ENCODE measurements at places on chromosomes 2 and 18.

DNA sequence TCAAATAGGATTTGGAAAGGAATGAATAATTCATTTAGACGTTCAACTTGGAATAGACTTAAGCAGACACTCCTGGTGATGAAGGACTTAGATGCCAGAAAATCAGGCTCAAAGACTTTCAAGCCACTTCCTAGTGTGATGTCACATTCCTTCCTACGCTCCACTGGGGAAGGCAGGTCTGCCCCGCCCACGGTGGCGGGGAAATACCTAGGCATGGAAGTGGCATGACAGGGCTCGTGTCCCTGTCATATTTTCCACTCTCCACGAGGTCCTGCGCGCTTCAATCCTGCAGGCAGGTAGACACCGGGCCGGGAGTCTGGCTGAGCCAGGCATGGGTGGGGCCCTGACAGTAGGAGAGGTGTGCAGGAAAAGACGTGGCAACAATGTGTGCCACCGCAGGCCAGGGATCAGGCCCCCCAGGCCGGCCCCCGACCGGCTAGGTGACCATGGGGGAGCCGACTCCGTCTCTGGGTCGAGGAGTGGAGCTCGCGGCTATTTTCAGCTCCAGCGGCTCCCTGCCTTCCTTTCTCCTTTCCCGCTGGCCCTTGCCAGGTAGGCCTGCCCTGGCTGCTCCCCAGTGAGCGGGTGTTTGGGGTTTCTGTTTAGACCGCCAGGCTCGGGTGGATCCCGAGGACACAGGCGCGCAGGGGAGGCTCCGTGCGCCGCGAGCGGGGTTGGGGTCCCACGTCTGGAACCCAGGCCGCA lies at the start of gene IL1RL2:
TSS of gene IL1RL2 (plus strand) at position 233 of the 705 bp plus-strand sequence. CDS start 845 bp downstream, outside the sequence.
- DNase-seq, result no peak

GRCh38 chr2:96341641-96342040 lies 6.1 kb downstream of the NCAPH start:
- no peak for DNase-seq

DNA sequence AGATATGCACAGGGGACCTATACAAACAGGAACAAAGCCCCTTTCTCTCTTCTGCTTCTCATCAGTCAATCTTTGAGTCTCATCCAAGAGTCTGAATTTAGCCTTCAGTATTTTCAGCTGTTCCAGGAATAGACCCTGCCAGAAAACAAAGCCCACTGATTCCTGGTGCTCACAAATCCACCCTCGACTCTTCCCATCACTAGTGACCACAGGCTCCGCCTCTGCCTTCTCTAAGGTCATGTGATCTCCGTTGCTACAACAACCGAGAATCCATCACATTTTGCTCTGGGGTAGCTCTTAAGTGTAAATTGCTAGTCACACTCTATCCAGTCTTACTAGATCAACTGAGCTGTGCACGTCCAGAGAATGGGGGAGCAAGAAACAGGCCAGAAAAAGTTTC lies 46.4 kb upstream of the SPTBN1 start:
- no peak for DNase-seq

DNA sequence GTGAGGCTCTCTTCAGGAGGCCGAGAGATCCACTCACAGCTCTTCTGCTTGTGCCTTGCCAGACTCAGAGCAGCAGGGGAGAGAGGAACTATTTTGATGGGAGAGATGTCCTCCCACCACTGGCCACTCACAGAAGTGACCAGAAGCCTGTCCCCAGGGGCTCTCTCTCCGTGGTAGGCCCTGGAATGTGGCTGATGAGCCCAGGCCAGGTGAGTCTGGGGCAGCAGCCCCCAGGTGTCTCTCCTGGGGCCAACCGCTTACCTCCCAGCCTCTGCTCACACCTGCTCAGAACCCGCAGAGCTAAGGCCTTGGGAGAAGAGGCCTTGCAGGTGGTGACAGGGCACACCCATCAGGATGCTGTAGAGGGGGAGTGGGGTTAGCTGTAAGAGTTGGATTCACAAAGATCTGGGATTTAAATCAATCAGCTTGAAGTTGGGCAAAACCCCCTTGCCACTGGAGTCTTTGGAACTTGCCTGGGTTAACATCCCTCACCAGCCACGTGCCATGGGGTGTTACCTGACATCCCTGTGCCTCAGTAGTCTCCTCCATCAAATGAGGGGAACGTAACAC lies 29.1 kb upstream of the ASB18 start:
- DNase-seq, result no peak

- DNase-seq, result no peak
These were observed 18.7 kb upstream of the IMPA2 start for GRCh38 chr18:11962597-11962996.

DNA sequence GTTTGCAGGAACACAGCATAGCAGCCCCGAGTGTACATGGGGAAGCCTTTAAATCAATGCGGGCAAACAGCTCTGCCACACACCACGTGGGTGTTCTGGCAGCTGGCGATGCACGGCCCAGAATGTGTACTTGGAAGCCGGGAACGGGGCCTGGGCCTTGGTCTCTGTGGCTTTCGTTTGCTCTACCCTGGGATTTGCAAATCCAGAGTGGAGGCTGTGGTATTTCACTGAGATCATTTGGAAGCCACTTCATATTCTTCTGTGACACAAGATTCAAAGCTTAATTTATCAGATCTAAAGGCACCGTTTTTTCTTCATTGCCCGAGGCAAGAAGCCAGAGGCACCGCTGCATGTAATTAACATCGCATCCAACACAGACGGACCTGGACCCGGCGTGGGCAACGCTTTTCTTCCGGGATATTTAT lies 246.3 kb upstream of the MYT1L start:
- no peak for DNase-seq

DNA sequence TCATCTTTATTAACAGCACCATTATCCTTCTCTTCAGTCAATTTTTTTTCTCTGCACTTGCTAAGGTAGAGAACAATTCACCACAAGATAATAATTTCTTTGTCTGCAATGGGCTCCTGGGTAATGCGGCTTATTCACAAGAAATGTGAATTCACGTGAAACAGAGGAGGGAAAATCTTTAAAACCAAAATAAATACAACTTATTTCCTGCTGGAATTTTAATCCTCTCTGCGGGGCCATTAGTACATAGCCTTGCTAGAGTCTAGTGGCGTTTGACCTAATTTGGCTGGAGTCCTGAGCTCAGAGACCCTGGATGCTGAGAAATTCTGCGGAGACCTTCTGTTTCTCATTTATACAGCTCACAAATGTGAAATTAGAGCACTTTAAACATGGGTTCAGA lies 319.3 kb upstream of the MMADHC start:
- DNase-seq, result no peak

DNA sequence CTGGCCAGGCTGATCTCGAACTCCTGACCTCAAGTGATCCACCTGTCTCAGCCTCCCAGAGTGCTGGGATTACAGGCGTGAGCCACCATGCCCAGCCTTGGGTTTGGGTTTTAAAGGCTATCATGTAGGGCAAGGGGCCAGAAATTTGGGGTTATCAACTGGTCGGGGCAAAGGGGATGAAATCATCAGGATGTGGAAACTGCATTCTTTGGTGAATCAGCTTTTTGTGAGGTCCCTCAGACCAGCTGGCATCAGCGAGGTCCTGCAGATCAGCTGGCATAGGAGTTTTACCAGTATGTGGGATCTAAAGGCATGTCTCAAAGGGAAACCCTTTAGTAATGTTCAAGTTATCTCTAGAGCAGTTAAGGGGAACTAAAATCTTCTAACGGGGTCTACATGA lies 6.4 kb upstream of the GEMIN6 start:
- DNase-seq, result no peak

GRCh38 chr18:48293954-48294898 lies 115.0 kb downstream of the ZBTB7C start:
- DNase-seq, result no peak

GRCh38 chr2:227655454-227655853 lies 11.2 kb upstream of the SCYGR5 start:
- no peak for DNase-seq

- no peak for DNase-seq
These were observed 23.8 kb downstream of the FBXO41 start for GRCh38 chr2:73260338-73260984.

All from stimulated activated effector memory CD8-positive, alpha-beta T cell treated with anti-CD3 and anti-CD28 coated beads, Interleukin-12 subunit alpha, Interleukin-12 subunit beta, amount 100 ng/mL, for 72 hours (primary cell).